ENCODE measurements at places on chromosomes 16 and 17. TPM values are rescaled to one million over a fixed set of nuclear protein-coding genes. Genes with fewer than 3 reads are reported as not detected.

The FOXC2 gene
- not detected for total RNA-seq

The CBFA2T3 gene
- 0.12 TPM for total RNA-seq

The TGFB1I1 gene
- 0.80 TPM for total RNA-seq

The SCARF1 gene
- total RNA-seq, result 2.7 TPM

The PROCA1 gene
- total RNA-seq, result 4.5 TPM

The CDH11 gene
- not detected for total RNA-seq

The ZDHHC1 gene
- total RNA-seq, result 0.68 TPM

The MED9 gene
- 12.1 TPM for total RNA-seq

The SLC2A4 gene
- total RNA-seq, result 0.19 TPM

The EVPL gene
- not detected for total RNA-seq

The PSMC3IP gene
- total RNA-seq, result 29.4 TPM

The GLYR1 gene
- 71.6 TPM for total RNA-seq

The HSDL1 gene
- 13.1 TPM for total RNA-seq

The DHRS7C gene
- total RNA-seq, result not detected

The SRL gene
- not detected for total RNA-seq

The INTS2 gene
- 27.4 TPM for total RNA-seq

The TMEM114 gene
- total RNA-seq, result not detected

The PRAC1 gene
- not detected for total RNA-seq

The GPR139 gene
- total RNA-seq, result not detected

All from activated CD4-positive, alpha-beta memory T cell treated with anti-CD3 and anti-CD28 coated beads for 36 hours (primary cell).